Mucosa of gallbladder (tissue), 1 donor: ENCODE measurements at places on chromosomes 4 and X. TPM values are rescaled to one million over a fixed set of nuclear protein-coding genes. Genes with fewer than 3 reads are reported as not detected.
A peak's percentile ranks its signal among the peaks of the same experiment; 100 is the strongest.

GRCh38 chr4:41373221-41373620 is 116.5 kb downstream of the UCHL1 start:
- no peak for DNase-seq

- peak; percentile 17 for DNase-seq
These were observed 7.5 kb downstream of the FHDC1 start for GRCh38 chr4:152943672-152944071.

DNA sequence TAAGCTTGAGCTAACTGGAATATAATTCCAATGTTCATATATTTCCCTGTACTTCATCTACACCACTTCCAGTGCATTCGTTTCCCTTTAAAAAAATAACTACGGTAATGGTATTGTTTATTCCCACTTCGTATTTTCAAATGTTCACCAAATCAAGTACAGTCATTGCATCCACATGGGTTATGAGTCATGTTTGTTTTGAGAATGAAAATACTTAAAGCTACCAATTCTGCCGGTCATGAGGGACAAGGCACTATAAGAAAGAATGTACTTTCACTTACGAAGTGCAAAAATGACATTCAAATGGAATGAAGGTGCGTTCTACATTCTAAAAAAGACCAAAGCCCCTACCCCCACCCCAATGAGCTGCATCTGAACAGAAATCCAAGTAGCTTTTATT is 174.4 kb upstream of the FGF13 start:
- no peak for DNase-seq

DNA sequence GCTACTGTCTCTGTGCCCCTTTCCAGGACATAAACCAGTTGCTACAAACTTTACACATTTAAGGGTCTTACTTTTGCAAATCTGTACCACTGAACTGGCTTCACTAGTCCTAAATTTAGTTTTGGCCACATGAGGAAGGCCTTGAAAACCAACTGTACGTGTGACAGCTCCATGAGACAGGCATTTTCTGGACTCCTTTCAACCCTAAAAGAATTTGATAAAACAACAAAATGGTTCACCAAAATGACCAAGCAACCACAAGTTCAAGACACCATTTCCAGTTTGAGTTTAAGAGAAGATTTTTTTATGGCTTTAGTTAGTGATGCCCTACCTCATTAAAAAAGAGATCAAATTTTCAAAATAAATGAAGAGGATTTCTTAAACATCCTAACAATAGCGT is 246.4 kb downstream of the ZNF674 start:
- DNase-seq: no peak

DNA sequence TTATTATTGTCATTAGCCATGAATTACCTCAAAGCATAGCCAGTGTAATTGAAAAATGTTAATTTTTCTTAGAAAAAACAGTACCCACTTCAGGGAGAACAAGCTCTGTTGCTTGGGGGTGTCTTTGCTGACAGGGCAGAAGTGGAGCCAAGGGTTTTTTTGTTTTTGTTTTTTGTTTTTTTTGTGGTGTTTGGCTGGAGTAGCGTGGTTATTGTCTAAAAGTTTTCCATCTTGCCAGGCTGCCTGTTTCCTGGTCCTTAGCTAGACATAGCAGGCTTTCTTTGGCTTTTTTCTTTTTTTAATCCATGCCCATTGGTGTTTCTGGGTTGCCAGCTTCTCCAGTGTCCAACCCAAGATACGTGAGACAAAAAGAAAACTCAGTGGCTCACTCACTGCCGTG is 61.5 kb downstream of the CASP3 start:
- DNase-seq: no peak

- no peak for DNase-seq
These were observed 38.7 kb downstream of the ARHGEF9 start for GRCh38 chrX:63746278-63746677.

GRCh38 chrX:135740681-135741149 is 27.3 kb downstream of the CT45A1 start:
- no peak for DNase-seq

- DNase-seq: no peak
These were observed 26.7 kb upstream of the SLC2A9 start for GRCh38 chr4:10047967-10048366.

- no peak for DNase-seq
These were observed 53.2 kb upstream of the SPIN4 start for GRCh38 chrX:63404332-63404731.

GRCh38 chr4:78584863-78585547 is 33.4 kb downstream of the ANXA3 start:
- peak; percentile 41 for DNase-seq

DNA sequence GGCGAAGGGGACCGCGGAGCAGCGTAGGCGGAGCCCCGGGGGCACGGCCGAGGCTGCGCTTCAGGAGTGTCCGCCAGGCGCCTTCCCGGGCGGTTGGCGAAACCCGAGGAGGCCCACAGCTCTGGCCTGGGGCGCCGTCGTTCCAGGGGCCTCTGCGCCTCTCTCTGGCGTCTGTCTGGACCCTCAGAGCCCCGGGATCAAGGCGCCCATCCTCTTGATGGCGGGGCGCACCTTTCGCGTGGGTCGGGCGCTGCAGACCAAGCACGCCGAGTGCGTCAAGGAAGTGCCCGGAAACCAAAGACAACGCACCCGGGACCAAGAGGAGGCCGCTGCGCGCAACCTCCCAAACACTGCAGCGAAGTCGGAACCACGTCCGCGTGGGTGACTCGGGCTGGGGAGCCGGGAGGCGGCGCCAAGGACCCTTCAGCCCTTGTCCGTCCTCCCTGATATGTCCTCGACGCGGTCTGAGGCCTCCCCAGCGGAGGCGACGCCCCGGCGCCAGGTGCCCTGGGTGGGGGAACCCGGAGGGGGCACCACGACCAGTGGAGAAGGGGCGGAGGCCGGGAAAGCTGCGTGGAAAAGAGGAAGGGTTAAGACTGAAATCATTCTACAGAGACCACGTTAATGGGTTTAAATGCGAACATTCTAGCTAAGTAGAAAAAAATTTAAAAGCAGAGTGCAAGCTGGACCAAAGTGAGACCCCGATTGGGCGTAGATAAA is 9.9 kb downstream of the HMX1 start:
- DNase-seq: no peak

GRCh38 chr4:77595364-77595973 is 10.2 kb upstream of the CXCL13 start:
- no peak for DNase-seq

- no peak for DNase-seq
These were observed 49.2 kb downstream of the WDFY3 start for GRCh38 chr4:84917086-84917821.

GRCh38 chr4:67131224-67131623 is 414.1 kb downstream of the CENPC start:
- DNase-seq: no peak

GRCh38 chrX:109186939-109187338 is 294.9 kb downstream of the GUCY2F start:
- no peak for DNase-seq

DNA sequence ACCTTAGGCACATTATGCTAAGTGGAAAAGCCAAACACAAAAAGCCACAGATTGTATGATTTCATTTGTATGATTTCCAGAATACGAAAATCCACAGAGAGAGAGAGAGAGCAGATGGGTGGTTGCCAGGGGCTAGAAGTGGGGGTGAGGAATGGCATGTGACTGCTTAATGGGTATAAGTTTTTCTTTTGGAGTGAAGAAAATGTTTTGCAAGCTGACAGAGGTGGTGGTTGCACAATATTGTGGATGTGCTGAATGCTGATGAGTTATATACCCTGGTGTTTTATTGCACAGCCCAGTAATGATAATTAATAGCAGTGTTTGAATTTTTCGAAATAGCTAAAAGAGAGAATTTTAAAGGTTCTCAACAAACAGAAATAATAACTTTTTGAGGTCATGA is 386.1 kb upstream of the HS3ST1 start:
- no peak for DNase-seq

DNA sequence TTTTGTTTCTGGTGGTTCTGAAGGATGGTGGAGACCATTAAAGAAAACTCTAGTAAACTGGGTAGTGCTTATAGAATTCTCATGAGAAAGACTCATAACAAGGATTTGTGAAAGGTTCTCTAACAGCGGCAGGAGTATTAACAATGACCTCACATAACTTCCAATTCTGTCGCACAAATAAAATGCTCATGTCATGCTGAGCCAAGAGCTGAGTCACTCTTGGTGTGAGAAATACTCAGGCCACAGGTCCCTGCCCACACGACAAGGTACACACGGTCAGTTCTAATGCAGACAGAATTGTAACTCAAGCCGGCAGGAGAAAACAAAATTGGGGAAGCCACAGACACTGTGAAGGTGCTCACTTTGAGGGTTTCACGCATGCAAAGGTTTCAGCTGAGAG is 34.4 kb upstream of the C4orf50 start:
- DNase-seq: no peak

DNA sequence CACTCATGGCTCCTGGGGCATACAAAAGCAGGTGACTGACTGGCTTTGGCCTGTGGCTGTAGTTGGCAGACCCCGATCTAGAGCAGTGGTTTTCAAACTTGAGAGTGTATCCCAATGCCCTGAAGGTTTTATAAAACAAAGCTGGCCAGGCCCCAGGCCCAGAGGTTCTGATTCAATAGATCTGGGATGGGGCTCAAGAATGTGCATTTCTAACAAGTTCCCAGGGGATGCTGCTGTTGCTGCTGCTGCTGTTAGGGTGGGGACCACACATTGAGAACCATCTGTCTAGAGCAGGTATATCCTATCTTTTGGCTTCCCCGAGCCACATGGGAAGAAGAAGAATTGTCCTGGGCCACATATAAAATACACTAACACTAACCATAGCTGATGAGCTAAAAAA is 7.3 kb downstream of the AIFM1 start:
- DNase-seq: no peak

DNA sequence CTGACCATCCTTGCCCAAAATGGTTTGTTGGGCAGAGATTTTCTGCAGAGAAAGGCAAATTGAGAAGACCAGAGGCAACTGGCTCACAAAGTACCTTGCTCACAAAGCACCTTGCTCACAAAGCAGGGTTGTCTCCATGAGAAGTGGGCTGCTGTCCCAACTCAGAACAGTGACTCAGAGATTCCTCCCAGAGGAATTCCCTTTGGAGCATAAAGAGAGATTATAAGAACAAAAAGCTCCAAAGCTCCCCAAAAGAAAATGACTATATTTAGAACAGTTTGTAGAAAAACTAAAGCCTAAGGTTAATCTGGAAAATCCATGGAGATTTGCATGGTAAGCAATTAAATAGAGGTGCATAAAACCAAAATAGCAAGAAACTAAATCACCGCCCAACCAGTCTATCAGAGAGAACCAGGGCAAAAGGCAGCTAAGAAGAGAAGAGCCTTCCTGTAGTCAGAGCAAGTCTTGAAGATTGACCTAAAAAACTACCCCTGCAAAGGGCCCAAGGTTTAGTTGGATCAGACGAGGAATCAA is 731.4 kb downstream of the FAT4 start:
- DNase-seq: no peak

DNA sequence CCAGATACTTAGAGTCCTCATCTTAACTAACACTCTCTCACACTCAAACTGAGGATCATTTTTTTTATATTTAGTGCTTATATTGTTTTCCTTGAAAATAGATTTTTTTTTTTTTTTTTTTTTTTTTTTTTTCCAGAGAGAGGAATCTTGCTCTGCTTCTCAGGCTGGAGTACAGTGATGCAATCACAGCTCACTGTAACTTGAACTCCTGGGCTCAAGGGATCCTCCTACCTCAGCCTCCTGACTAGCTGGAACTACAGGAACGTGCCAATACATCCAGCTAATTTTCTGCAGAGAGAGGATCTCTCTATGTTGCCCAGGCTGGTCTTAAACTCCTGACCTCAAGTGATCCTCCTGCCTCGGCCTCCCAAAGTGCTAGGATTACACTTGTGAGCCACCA is 650.3 kb upstream of the ATOH1 start:
- DNase-seq: no peak

GRCh38 chr4:2042204-2042946 is 16.8 kb upstream of the NAT8L start:
- DNase-seq: no peak

GRCh38 chrX:141301017-141301416 is 58.7 kb upstream of the SPANXC start:
- DNase-seq: no peak

GRCh38 chr4:77159806-77160205 is 2.8 kb downstream of the CCNG2 start:
- no peak for DNase-seq

DNA sequence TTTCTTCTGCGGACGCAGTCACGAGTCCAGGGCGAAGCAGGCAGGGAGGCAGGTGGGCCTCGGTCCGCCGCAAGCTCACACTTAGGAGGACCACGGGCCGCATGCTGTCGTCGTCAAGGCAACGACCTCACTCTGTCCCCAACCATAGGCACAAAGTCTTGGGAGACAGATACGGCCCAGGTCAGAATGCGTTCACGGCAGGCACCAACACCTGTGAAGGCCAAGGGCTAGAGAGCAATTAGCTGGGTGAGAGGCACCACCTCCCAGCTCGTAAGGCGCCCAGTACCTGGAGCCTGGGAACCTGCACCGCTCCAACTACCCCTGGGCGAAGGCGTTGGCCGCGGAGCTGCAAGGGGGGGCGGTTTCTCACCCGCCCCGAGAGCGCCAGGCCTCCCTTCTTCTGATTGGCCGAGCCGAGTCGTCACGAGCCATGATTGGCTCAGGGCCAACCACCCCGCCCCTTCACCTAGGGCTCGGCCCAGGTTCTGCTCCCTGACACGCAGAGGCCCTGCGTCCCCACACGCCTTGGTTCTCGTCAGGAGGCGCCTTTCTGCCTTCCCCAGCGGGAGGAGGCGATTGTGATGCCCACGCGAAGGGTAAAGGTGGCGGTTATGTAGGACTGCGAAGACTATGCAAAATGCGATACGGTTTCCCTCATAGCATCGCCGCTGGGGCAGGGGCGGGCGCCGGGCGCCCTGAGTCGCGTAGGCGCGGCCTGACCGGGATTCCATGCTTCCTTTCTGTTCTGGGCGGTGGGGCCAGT is at the start of gene CDKL2:
CDKL2 (minus strand) TSS at position 355 of the 763 bp plus-strand sequence. CDS start 4,540 bp downstream, outside the sequence.
- peak; percentile 88 for DNase-seq

Gene CFAP99
- total RNA-seq: 1.3 TPM

Gene DCAF8L2
- not detected for total RNA-seq

Gene S100P
- 33.4 TPM for total RNA-seq

Gene FREM3
- 0.12 TPM for total RNA-seq

Gene CLCN5
- 42.5 TPM for total RNA-seq

Gene FGB
- 7.5 TPM for total RNA-seq

Gene PHKA1
- total RNA-seq: 9.6 TPM

Gene LRRC66
- total RNA-seq: 1.9 TPM

Gene SCFD2
- total RNA-seq: 15.8 TPM

Gene ZNF182
- total RNA-seq: 5.0 TPM

Gene CCDC110
- 0.78 TPM for total RNA-seq

Gene PRR32
- not detected for total RNA-seq
